ENCODE measurements at places on chromosomes 1 and 21.

- no peak for DNase-seq
These were observed 21.9 kb downstream of the NTNG1 start for GRCh38 chr1:107162745-107163144.

GRCh38 chr1:166155108-166155507 lies 11.7 kb downstream of the FAM78B start:
- no peak for DNase-seq

DNA sequence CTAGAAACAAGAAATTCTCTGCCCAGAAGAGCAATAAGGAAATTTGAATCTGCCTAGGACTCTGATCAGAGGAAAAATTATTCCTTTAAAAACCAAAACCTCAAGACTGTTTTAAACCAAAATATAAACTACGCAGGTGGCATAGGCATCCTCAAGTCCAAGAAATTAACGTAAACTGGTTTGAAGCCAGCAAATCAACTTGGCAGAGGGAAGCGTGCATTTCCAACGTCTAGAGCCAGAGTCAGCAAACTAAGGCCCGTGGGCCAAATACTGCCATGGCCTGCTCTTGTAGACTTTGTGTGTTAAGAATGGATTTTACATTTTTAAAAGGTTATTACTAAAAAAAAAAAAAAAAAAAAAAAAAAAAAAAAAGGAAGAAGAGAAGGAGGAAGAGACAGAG lies 67.8 kb upstream of the VTCN1 start:
- DNase-seq, result no peak

GRCh38 chr1:183417772-183418491 lies at the start of gene NMNAT2:
TSS of gene NMNAT2 (minus strand) at chr1:183418380. CDS start at chr1:183418267, 113 bp downstream.
- DNase-seq, result no peak

DNA sequence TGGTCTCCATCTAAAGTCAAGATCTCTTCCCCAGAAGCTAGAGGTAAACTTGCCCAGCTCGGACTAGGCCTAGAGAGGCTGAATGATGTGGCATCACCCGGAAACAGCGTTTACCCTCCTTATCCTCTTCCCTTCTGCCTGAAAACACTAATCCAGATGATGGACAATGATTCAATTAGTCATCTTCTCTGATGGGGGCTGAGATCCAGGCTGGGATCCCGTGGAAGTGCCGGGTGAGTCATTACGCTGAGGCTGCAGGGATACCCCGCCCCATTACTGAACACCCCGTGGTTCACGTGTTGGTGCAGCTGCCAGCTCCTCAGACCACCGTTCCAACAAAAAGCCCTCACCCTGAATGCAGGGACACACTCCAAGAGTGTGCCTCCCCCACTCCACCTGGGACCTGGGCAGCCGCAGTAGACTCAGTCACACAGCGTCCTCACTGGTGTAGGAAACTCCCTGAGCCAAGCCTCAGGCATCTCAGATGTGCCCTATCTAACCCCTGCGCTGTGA lies 2.0 kb downstream of the S100A6 start:
- DNase-seq, result no peak

GRCh38 chr1:240308096-240308495 lies 216.4 kb downstream of the FMN2 start:
- DNase-seq, result no peak

GRCh38 chr1:167510881-167511280 lies 7.4 kb downstream of the CD247 start:
- no peak for DNase-seq

DNA sequence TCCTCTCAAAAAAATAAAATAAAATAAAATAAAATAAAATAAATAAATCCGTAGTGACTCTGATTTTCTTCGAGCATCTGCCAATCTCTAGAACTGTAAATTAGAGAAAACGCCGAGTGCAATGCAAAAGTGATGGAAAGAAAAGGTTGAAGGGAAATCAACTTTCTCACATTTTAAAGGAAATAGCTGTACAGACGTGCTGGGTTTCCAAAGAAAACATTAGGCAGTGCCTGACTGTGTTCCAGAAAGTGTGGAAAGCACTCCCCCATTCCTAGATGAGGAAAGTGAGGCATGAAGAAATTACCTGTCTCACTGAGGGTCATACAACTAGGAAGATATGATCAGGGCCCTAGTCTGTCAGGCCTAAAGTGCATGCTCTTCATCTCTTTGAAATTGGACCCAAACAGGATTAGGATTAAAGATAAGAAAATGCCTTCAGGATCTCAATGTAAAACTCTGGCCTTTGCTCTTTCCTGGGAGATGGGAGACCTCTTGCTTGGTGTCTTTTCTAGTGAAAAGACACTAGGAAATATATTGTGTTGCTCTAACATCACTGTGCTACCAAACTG lies 1.8 kb upstream of the PTPN14 start:
- DNase-seq, result no peak

DNA sequence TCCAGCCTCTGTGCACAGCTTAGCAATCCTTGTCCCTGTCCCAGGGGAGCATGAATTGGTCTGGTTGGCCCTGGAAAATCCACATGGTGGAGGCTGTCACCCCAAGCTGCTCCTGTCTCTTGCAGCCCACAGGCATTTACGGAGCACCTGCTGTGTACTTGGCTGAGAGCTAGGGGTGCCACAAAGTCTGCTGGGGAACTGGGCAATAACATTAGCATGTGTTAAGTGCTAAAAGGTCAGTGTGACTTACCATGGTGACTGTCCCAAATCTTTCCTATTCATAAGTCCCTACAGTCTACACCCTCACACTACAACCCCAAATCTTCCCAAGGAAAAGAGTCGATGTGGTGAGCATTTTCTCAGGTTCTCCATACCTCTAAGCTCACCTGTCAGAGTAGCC lies 53.6 kb upstream of the ARTN start:
- no peak for DNase-seq

DNA sequence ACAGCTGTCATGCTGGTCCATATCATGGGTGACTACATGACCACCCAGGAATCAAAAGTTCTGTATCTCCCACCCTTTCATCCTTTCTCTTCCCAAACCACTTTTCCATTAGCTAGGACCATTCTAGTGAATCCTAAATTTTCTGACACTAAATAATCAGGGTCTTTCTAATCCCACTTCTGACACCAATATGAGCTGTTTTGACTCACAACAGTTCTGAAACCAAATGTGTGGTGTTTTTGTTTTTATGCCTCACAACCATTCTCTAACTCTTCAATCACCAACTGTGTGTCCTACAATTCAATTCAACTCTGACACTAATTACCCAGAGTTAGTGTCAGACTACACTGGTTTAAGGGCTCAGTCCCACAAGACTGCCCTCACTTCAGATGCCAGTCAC lies 63.9 kb downstream of the SMYD2 start:
- no peak for DNase-seq

- no peak for DNase-seq
These were observed 721 bp downstream of the LRRIQ3 start for GRCh38 chr1:74197255-74197654.

- no peak for DNase-seq
These were observed 11.6 kb downstream of the IL6R start for GRCh38 chr1:154416471-154417337.

DNA sequence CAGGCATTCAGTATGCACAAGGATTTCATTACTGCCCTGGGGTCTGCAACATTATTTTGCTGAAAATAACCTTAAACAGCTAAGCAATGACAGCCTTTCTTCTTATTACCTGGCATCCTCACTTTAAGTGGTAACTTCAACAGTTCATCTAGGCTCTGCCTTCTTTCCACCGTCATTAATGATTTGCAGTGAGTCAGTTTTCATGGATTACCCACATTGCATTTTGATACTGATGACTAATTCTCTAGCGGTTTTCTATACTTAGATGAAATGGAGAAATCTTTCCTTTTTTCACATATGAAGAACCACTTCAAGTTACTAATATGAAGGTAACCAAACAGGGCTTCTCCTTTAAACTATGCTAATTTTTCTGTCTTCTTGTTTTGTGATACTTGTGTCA lies 226.9 kb upstream of the TMPRSS15 start:
- no peak for DNase-seq

DNA sequence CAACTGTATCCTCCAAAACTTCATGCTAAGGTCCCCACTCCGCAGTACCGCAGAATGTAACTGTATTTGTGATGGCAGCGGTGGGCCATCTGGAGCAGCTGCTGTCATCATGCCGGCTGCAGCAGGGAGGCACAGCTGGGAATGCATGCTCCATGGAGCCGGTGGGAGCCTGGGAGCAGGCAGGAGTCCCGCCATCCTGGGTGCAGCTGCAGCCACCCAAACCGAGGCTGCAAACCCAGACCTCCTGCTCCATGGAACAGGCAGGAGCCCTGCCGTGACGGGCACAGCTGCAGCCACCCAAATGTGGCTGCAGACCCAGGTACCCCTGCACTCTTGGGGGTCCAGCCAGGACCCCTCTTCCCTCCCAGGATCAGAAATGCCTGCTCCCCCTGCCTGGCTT lies 80.3 kb downstream of the SCMH1 start:
- DNase-seq, result no peak

- no peak for DNase-seq
These were observed 292.4 kb downstream of the GRIK1 start for GRCh38 chr21:29647353-29647781.

GRCh38 chr1:110309139-110309538 lies 30.0 kb upstream of the RBM15 start:
- no peak for DNase-seq

DNA sequence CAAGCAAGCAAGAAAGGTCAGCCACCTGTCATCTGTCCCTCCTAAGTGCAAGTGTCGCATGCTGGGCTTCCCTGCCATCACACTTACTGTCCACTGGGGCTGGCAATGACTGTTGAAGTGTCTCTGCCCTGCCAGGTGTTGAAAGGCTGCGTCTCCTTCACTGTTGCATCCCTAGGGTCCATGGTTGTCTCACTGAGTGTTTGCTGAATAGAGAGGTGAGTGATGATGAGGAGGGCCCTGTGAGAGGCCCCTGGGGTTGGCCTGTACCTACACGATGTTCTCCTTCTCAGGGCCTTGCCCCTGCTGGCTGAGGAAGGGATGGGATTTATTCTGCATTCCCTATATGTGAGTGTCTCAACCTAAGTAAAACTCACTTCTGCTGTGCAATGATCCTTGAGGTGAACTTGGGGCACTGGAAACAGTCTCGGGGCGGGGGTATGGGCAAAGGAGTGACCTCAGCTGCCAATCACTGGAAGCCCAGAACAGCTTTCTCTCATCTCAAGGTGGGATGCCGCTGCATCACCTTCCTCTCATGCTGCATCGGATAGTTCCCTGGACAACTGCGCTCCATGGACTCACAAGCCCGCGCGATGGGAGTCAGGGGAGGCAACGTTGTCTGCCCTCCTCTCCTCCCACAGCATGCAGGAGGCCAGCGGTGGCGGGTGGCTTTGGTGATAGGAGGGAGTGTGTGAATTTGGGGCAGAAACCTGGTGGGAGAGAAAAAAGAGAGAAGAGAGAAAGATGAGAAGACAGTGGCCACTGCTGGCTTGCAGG lies 35.8 kb upstream of the SOX13 start:
- DNase-seq, result no peak

DNA sequence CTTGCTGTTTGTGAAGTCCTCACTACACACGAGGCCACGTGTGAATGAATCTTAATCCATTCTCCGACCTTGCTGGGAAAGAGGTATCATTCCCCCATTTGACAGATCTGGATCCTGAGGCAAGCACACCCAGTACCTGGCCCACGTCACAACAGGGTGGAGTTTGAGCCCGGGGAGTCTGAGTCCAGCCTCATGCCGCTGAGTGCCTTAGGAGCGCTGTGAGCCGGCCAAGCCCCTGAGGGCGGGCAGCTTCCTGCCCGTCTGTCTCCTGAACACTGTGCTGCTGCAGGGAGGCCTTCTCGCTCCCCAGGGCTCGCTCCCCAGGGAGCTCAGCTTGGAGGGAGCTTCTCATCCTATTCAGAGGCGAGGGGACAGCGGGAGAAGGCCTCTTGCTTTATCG lies 29.7 kb downstream of the SLC45A1 start:
- no peak for DNase-seq

DNA sequence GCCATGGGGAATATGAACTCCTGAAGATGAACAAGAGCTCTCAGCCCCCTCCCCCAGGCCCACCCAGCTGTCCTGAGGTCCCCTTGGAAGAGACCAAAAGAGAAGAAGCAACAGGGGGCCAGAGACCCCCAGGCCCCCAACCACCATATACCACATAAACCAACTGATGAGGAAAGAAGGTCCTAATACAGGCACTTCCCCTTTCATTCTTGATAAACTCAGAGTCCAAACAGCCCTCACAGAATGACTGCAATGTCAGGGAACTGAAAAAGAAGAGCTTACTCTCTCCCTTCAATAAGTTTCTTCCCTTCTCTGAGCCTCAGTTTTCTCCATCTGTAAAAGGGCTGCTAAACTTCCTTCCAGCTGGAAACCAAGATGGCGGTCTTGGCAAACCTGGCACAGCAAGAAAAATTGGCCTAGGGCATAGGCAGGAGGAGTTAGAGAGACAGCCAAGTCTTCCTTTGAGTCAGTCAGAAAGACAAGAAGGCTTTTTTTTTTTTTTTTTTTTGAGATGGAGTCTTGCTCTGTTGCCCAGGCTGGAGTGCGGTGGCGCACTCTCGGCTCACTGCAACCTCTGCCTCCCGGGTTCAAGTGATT lies 90.5 kb downstream of the VWA5B1 start:
- no peak for DNase-seq

- DNase-seq, result no peak
These were observed 422.8 kb downstream of the CAMTA1 start for GRCh38 chr1:7207875-7208646.

DNA sequence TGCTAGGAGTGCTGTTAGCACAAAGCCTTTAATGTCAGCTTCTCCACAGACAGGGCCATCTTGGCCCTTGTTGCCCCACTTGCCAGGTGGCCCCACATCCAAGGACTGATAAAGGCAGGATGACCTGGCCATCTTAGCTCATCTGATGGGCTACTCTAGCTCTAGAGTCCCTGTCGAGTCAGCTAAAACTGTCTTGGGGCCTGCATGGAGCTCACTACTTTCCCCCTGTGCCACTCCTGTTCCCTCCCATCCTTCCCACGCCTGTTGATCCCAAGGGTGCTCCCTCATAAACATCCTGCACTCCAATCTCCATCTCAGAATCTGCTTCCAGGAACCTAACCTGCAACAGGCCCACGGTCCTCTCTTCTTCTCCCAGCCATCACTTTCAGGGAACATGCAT lies 652 bp upstream of the GPX7 start:
- DNase-seq, result no peak

DNA sequence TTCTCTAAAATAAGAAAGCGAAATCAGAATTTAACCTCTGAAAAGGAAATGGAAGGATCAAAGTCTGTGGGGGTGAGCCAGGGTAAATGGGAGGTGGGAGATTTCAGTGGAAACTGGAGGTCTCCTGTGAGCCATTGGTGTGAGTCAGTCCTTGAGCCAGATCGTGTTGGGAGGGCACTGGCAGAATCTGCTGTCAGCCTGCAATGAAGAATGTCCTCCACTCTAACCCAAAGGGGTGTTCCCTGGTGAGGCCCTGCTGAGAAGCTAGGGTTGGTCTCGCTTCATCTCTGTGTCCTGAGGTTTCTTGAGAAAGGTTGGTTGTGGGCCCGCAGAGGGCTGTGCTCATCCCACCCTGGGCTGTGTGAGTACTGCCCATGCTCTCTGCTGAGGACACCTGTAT lies 2.4 kb downstream of the QSOX1 start:
- no peak for DNase-seq

- DNase-seq, result no peak
These were observed 137.6 kb upstream of the SGIP1 start for GRCh38 chr1:66396212-66396890.
